NCI-H1694 treated with DMSO at 0.1 percent for 48 hours (cell line): ENCODE measurements at places on chromosomes 5 and 9.

DNA sequence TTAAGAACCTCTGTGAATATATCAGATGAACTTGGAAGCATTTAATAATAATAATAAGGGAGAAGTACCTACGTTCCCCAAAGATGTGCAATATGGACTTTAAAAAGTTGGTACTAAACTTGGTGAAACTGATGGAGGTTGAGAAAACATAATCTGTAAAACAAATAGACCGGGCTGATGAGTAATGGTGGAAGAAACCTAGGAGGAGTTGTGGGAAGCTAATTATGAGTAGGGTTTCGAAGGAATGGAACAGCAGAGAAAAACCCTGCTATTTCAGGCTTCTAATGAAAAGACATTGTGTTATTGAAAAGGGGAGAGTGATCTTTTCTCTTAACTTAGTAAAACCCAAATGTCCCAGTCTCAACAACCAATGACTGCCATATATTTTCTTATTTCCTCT lies 229.3 kb downstream of the PCSK1 start:
- no peak for DNase-seq

GRCh38 chr9:105437704-105438103 lies 10.1 kb upstream of the FSD1L start:
- no peak for DNase-seq

GRCh38 chr9:95065224-95065623 lies 252.3 kb downstream of the FANCC start:
- no peak for DNase-seq

DNA sequence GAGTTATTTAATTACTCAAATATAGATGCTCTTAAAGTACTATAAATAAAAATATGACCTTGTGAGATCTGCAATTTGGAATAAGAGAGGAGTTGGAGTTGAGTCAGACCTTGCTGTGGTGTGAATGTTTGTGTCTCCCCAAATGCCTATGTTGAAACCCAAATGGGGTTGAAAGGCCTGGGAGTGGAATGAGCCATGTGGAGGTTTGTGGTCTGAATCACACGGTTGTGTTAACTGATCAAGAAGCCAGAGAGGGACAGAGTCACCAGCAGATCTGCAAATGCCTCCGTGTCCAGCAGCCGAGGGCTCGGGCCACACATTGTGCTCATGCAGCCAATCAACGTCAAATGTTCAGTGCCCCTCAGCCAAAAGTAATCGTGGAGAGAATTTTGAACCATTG lies 404.4 kb downstream of the ICE1 start:
- no peak for DNase-seq
